ENCODE measurements at places on chromosomes 3 and 15.

DNA sequence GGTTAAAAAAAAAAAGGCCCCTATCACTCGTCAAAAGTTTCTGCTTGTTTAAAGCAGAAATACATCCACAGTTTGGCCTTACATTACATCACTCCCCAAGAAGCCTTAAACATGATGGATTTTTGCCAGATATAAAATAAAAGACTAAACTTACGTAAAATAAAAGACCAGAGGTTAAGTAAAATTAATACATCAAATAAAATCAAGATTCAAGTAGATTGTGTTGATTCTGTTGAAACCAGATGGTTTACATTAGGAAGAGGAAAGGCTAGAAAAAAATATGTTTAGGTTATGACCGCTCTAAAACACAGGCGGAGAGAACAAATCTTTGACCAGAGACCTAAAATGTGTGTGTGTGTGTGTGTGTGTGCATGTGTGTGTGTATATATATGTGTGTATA lies 104.1 kb downstream of the DUT start:
- no peak for DNase-seq

GRCh38 chr3:186181901-186182300 lies 73.0 kb upstream of the ETV5 start:
- no peak for DNase-seq

DNA sequence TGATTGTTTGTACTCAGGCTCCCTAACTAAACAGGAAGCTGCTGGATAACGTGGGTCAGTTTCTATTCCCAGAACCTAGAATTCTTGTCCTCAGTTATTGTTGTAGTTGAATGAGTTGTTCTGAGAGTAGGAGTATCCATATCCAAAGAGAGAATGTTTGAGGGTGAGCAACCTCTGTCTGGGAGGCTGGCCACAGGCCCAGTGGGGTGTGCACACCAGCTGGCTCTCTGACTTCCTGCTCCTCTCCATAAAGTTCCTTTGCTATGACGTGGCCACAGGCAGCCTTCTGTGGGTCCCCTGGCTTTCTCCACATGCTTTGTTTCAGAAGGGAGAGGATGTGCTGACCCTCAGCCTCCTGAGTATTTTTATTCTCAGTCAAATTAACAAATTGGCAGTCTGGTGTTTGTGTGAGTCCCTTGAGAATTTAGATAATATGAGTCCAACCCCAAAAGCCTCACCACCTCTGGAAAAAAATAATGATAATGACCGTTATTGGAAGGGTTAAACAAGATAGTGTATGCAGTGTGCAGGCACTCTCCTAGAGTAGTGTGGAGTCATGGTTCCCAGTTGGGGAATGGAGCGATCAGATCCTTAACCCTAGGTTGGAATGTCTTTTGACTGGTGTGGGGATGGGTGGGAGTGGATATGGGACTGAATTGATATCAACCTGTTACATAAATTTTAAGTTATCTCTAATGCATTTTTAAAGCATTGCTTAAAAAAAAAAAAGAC lies 47.6 kb upstream of the MED12L start:
- DNase-seq: no peak

DNA sequence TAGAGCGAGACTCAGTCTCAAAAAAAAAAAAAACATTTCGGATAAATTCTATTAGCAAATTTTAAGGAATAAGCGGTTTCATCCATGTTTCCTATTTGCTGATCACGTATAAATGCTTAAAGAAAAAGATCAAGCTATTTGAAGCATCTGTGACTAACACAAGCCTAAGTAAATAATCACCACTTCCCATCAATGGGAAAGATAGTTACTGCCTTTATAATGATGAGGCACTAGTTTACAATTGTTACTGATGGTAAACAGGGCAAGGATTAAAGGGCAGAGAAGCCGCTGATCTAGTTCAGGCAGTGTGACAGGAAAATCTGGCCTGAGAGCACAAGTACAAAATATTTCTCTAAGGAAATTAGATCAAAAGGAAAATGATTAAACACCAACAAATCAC lies 13.7 kb downstream of the CLPX start:
- DNase-seq: no peak

DNA sequence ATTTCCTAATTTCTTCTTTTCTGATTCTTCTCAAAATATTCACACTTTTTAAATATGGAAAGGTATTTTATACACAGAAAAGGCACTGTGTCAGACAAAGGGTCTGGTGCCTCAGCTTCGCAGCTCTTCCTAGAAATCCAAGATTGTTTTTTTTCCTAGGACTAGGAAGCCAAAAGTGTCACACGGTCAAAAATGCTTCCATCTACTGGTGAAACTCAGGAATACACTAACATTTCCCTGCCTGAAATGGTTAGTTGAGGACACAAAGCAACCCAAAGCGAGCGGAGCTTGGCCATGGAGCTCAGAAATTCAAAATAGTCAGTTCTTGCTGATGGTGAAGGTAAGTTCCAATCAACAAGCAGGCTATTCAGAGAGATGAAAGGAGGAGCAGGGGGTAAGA lies 426.5 kb upstream of the RASGRP1 start:
- DNase-seq: no peak

DNA sequence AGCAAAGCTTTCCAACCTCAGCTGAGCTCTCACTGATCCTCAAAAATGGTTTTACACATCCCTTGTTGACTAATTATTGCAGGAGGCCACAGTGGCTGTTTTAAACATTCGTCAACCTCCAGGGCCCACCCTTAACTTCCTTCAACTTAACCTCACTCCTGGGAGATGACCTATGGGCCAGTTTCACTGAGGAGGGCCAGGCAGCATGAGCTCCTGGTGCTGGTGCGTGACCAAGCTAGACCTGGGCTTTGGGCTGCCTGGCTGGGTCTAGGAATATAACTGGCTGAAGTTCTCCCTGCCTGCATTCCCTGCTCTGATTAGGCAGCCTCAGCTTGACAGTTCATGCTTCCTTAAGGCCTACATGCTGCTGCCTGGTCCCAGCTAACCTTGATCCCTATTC lies 273.7 kb upstream of the ATP11B start:
- no peak for DNase-seq

DNA sequence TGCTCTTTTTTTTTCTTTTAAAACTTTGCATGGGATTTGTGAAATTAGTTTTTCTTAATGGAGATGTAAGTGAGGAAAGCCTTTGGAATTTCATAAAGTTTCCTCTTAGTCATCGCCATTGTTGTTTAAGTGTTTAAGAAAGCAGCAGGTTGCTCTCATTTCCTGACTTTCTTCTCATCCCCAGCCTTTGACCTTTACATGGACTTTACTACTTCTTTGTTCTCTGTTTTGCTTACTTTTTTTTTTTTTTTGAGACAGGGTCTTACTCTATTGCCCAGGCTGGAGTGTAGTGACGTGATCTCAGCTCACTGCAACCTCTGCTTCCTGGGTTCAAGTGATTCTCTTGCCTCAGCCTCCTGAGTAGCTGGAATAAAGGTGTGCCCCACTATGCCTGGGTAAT lies 38.6 kb downstream of the FBXL2 start:
- no peak for DNase-seq

GRCh38 chr3:3907023-3907422 lies 107.8 kb downstream of the LRRN1 start:
- no peak for DNase-seq

- no peak for DNase-seq
These were observed 41.3 kb downstream of the PSMD6 start for GRCh38 chr3:63981980-63982379.

- DNase-seq: no peak
These were observed 269.2 kb downstream of the MECOM start for GRCh38 chr3:169394316-169394715.

- DNase-seq: no peak
These were observed 69.5 kb upstream of the PRICKLE2 start for GRCh38 chr3:64294771-64295170.

DNA sequence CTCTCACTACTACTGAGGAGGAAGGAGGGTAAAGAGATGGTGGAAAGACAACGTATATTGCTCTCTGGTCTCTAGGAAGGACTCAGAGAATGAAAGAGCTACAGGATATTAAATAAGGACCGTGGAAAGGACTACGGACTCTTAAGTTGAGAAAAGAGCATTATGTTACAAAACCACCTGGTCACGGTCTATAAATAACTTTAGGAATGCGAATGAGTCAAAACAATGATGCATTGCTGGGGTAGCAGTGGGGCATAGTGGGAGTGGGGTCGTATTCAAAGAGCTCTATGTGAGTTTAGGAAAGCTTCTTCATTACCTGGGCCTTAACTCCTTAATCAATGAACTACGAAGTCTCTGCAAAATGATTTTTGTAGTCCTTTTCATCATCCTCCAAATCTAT lies 295.7 kb upstream of the SOX14 start:
- DNase-seq: no peak

All from omental fat pad (tissue), 4 donors.